ENCODE measurements at places on chromosomes 6 and 20.

GRCh38 chr20:19737025-19737424 is 21.0 kb upstream of the RIN2 start:
- no peak for DNase-seq

DNA sequence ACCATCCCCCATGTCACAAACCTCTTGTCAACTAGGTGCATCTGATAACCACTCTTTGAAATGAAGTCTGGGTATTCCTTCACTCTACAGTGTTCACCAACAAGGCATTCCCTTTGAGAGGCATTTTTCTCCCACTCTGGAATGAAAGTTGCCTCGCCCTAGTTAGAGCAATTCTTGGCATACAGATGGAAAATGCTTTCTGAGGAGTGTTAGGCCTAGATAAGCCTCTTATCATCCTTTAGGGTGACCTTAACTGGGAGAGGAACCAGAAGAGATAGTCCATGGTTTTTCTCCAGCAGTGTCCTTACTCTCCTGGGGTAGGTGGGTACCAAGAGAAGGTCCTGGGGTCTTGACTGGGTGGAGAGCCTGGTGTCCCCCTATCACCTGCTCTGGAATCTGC is 14.8 kb downstream of the CLIC5 start:
- no peak for DNase-seq

DNA sequence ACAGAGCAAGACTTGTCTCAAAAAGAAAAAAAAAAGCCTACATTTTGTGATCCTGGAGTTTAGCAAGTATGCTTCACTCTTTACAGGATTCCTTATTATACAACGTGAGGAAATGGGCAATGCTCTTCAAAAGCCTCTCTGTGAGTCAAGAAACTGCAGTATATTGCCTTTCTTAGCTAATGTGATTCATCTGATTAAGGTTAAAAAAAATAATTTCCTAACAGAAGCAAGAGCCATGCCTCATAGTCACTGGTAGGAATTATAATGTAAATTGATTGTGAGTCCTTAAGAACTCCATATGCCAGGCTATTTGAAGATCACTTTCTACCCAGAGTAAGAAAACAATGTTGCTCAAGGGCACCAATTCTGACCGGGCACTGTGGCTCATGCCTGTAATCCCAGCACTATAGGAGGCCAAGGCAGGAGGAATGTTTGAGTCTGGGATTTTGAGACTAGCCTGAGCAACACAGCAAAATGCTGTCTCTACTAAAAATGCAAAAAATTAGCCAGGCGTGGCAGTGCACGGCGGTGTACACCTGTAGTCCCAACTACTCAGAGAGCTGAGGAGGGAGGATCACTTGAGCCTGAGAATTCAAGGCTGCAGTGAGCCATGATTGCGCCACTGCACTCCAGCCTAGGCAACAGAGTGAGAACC is 43.3 kb downstream of the SLC26A8 start:
- DNase-seq = no peak

GRCh38 chr20:62508641-62509051 is 32.9 kb upstream of the GATA5 start:
- no peak for DNase-seq

DNA sequence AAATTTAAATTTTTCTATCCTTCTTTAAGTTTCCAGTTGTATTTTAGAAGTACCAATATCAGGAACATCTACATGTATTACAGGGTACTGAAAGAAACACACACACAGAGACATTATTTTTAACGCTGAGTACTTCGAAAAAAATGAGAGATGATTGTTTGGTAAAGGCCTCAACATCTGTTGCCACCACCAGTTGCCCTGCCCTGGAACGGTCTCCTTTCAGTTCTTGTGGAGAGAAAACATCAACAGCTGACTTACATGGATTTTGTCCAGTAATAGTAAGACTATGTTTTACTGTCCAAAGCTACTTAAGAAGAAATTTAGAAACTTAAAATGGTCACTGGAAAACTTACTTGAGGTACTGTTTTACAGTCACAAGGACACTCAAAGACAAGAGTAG is 16.7 kb downstream of the HMGCLL1 start:
- no peak for DNase-seq

DNA sequence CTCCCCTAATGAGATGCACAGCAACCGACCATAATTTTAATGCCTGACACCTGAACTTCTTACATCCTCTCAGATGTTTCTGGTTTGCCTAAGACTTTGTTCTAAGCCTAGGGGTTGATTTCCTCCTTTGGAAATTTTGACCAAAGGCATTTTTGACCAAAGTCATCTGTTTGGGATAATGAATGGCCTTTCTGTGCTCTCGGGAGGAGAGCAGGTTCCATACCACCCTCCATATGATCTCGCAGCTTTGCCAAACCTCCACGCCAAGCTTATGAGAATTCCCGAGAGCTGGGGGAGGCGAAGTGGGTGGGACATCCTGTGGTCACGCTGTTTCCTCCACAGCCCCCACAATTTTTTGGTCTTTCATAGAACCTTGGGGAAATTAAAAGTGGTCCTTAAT is 91.7 kb downstream of the SCML4 start:
- no peak for DNase-seq

DNA sequence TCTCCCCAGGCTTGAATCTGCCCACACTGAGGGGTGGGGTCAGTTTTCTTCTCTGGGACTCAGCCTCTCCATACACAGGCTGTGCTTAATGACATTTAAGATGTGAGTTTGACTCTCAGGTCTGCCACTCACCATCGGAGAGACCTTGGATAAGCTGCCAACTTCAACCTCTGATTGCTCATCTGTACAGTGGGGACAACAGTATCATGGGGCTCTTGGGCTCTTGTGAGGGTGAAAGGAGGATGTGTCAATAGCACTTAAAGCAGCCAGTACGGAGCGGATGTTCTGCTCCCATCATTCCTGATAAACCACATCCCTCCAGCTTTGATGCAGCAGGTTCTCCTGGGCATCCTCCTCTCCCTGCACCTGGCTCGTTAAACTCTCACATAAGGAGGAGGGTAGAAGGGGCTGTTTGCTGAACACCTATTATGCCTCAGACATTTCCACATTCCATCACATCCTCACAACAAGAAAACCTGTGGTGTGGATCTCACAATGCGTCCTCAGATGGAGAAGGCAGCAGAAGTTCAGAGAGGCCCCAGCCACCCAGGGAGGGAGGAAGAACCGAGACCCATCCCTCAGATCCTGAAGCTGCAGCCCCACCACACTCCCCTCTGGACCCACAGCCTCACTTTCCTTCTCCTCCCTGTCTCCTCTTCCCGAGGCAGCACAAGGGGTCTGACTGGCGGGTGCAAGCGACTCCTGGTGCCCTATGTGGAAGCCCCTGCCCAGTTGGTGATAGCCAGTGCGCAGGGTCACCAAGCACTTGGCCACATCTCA is 1.9 kb upstream of the PDYN start:
- DNase-seq = no peak

DNA sequence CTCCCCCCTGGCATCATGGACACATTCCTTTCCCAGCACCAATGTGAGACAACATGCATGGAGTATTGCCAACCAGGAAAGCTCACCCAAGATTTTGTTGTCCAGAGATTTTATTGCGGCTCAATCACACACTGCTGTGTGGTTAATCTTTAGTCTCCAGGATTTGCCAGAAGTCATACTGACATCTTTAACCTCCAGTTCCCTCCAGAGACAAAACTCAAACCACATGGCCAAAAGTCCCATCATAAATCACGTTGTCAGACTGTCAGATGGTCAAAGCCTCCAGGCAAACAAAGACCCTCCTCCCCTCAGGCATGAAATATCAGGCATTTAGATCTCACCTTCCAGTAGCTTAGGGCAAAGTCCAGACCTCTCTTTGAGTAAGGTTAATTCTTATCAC is 97.3 kb upstream of the OPRM1 start:
- DNase-seq = no peak
